Subcutaneous preadipocyte (primary cell): ENCODE measurements at places on chromosomes 2 and 18. TPM values are rescaled to one million over a fixed set of nuclear protein-coding genes. Genes with fewer than 3 reads are reported as not detected.

CCDC138 gene
- 4.8 and 9.4 TPM in 2 replicates for total RNA-seq

FSHR gene
- not detected in 2 replicates for total RNA-seq

CRYGC gene
- total RNA-seq = not detected in 2 replicates

SCN7A gene
- not detected in 2 replicates for total RNA-seq

FTCDNL1 gene
- 1.8 and 2.2 TPM in 2 replicates for total RNA-seq

CFAP65 gene
- total RNA-seq = 0.20 TPM in 1 of 2 replicates, not detected in the other

NXPH2 gene
- total RNA-seq = not detected in 2 replicates

PCARE gene
- not detected in 2 replicates for total RNA-seq

EMX1 gene
- not detected in 2 replicates for total RNA-seq

ANKRD30BL gene
- not detected in 2 replicates for total RNA-seq

ERICH2 gene
- not detected in 2 replicates for total RNA-seq

LIMS4 gene
- 1.5 and 3.9 TPM in 2 replicates for total RNA-seq

SPP2 gene
- not detected in 2 replicates for total RNA-seq
